Activated naive CD4-positive, alpha-beta T cell (primary cell): ENCODE measurements at places on chromosomes 5 and 9.

DNA sequence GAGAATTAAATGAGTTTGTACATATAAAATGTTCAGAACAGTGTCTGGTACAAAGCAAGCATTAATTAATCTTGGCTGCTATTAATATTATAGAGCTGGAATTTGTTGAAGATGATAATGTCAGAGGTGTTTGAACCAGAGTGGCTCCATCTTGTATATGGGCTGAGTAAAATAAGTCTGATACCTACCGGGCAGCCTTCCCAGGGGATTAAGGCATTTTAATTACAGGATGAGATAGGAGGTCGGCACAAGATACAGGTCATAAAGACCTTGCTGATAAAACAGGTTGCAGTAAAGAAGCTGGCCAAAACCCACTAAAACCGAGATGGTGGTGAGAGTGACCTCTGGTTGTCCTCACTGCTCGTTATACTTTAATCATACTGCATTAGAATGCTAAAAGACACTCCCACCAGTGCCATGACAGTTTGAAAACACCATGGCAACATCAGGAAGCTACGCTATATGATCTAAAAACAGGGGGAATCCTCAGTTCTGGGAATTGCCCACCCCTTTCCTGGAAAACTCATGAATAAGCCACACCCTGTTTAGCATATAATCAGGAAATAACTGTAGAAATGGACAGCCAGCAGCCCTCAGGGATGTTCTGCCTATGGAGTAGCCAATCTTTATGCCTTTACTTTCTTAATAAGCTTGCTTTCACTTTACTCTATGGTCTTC is 90.2 kb downstream of the PLK2 start:
- no peak for DNase-seq

- no peak for DNase-seq
Measured at GRCh38 chr5:115209279-115209678, 39.6 kb upstream of the TRIM36 start.

DNA sequence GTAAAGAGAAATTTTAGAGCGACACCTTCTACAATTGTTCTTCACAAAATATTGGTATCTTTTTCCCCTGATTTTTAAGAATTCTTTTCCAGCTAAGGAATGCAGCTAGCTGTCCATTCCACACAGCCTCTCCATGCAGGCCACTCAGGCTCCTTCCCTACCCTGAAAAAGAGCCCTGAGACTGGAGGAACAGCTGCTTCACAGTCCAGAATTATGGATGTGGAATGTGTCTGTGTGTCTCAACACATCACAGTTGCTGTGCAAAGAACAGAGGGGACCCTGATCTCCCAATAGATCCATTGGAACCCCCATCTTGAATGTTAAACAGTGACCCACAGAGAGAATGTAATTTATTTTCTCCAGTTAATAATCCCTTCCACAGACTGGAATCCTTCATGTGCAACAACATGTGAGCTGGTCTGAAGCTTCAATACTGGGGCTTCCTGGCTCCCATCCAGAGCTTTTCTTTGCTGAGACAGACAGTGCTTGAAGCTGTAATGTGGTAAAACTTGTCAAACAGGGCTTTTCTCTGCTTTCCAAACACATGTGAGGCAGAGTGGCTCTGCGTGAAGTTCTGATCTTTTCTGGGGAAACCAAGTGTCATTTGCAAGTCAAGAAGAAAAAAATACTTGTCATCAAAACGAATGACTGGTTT is 53.3 kb upstream of the SMC5 start:
- DNase-seq = no peak

DNA sequence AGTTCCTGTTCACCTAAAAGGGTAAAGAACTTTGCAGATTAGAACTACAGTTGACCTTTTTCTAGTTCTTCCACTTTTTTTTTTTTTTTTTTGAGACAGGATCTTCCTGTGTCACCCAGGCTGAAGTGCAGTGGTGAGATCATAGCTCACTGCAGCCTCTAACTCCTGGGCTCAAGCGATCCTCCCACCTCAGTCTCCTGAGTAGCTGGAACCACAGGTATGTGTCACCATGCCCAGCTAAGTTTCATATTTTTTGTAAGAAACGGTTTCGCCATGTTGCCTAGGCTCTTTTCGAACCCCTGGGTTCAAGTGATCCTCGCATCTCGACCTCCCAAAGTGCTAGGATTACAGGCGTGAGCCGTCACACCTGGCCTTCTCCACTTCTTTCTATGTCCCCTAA is 39.7 kb upstream of the TNFAIP8 start:
- DNase-seq = no peak

- DNase-seq = no peak
Measured at GRCh38 chr9:86766912-86767311, 180.4 kb downstream of the GAS1 start.

DNA sequence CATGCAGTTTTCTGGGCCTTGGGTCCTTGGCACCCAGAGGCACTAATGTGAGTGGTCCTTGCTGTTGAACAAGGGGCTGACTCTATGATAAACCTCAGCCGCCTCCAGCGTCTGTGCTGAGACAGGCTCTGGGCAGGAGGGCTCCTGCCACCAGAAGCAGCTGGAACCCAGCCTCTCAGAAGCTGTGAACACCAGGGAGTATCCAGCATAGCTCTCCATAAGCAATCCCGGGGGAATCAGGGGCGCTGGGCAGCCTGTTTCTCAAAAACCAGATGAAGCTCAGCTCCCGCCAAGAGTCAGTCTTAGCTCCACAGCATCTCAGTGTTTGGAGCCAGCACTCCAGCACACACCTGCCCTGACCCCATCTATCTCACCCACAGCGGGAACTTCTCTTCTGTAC is 170.2 kb downstream of the HSPA4 start:
- DNase-seq = no peak

DNA sequence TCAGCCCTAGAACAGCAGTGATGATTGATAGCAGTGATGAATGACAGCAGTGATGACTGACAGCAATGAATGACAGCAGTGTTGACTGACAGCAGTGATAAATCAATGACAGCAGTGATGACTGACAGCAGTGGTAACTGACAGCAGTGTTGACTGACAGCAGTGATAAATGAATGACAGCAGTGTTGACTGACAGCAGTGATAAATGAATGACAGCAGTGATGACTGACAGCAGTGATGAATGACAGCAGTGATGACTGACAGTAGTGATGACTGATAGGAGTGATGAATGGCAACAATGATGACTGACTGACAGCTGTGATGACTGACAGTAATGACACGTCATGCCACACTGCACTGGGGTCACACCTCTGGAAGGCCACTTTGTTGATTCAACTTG is 106.8 kb downstream of the ENTREP1 start:
- DNase-seq = no peak

GRCh38 chr9:20303996-20304395 is 318.3 kb downstream of the MLLT3 start:
- no peak for DNase-seq
